B cell (primary cell): ENCODE measurements at places on chromosomes 1 and 21. TPM values are rescaled to one million over a fixed set of nuclear protein-coding genes. Genes with fewer than 3 reads are reported as not detected.

The PDC gene
- polyA plus RNA-seq, result not detected in 2 replicates

The VWA5B1 gene
- not detected in 2 replicates for polyA plus RNA-seq

The MAP1LC3C gene
- not detected in 2 replicates for polyA plus RNA-seq

The CRP gene
- not detected in 2 replicates for polyA plus RNA-seq

The CYP4A22 gene
- not detected in 2 replicates for polyA plus RNA-seq

The RGL1 gene
- polyA plus RNA-seq, result 0.09 and 0.12 TPM in 2 replicates

The FAM43B gene
- not detected in 2 replicates for polyA plus RNA-seq

DNA sequence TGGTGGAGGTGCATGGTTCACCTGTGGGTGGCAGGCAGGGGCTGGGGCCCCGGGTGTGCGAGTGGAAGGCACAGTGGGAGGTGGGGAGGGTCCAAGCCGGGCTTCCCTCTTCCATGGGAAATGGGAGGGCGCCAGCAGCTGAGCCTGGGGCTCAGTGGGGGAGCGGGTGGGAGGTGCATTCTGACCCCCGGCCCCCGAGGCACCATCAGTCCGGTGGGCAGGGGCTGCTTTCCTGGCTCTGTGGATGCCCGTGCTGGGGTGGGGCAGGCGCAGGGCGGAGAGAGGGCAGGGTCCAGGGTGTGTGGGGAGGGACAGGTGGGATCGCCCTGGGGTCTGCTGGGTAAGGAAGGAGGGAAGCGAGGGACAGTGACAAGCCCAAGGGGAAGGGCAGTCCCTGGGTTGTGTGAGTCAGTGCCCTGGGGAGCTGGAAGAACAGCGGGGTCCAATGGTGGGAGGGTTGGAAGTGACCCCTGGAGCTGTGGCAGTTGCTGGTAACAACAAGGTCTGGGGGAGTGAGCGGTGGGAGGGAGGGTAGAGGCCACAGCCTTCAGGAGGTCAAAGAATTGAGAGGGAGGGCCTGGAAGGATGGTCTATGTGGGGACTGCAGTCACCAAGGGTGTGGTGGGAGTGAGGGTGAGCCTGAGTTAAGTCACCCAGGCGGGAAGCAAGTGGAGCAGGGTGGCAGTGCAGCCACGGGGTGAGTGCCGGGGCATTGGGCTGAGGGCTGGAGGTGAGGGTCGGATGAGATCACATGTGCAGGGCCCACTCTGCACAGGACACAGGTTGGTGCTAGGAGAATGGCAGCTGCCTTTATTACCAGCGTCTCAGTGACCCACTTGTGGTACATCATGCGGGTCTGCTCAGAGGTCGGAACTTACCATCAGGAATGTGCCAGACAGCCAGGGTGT lies 29.6 kb downstream of the LHX4 start:
- no peak for DNase-seq

- DNase-seq, result no peak
Measured at GRCh38 chr1:229810961-229811360, 184.9 kb downstream of the URB2 start.

- DNase-seq, result no peak
Measured at GRCh38 chr1:7721940-7722669, 49.0 kb upstream of the VAMP3 start.

DNA sequence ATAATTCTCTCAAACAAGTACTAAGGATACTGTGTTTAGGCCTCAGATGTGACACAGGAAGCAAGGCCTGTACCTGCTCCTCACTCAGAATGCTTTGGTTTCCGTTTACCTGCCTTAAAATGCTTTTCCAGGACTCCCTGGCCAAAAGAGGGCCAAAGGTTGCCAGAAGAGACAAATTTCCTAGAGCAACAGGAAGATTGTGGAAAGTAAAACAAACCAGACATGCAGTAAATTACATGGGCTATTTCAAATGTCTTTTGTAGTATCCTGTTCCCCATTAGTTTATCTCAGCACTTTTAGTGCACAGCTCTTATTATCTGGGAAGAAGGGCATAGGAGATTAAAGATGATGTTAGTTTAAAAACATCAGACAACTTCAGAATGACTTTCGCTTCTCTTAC lies 280.0 kb downstream of the NFIA start:
- DNase-seq, result no peak

DNA sequence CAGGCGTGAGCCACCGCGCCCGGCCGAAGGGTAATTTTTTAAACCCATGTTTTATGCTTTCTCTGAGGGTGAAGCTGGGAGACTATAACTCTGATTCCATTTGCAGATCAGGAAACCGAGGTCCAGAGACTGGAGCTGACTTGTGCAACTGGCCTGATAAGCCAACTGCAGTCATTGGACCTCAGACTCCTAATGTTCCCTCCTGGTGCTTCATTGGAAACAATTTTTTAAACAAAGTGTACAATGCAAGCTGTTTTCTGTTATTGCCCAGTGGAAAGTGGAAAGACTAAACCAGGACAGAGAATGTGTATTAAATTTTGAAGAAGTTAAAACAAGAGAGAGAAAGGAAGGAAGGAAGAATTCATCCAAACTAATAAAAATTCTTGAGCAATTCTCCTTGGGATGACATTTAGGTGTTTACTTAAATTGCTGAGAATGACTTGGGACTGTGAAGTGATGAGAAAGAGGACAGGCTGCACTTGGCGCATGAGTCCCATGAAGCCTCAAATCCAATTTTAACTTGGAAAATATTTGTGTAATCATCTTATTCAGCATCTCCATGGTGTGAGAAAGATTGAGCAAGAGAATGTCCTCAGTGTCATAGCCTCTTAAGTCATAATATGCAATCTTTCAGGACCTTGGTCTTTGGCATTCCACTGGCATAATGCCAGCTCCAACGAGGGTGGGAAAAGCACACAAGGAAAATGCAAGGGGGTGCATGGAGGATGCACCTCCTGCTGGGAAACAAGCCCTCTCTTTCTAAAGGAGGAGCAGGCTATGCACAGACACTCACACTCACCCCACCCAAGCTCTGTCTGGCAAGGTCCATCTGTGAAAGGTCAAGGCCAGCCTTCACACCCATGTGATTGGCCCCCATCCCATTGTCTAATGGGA lies 342.0 kb downstream of the SIPA1L2 start:
- DNase-seq, result no peak

DNA sequence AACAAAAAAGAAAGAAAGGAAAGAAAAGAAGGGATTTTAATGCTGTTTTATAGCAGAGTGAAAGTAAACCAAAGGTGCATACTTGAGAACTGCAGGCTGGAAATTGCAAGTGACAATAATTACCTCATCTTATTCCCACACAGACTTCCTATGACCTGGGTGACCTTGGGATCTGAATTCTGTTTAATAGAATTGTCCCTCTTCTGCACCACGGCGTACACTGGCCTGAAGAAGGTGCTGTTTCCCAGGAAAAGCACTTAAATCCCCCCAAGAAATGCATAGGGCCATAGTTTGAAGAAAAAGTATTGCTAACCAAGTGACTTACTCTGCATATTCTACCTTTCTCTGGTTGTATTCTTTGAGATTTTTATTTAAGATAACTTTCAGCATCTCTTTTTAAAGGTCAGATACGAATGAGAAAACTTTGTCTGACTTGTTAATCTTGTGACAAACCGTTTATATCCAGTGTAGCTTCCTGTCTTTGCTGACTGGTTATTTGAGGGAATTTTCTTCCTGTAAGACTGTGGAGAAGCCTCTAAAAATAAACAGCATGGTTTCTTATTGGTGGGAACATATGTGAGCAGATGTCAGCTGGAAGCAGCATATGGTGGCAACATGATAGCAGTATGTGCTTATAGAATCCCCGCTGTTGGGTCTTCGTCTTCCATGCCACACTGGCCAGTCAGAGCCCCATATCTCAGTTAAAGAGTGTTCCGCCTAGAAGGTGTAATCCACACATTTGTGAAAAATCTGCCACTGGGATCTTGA lies 16.3 kb downstream of the TGFB2 start:
- no peak for DNase-seq

DNA sequence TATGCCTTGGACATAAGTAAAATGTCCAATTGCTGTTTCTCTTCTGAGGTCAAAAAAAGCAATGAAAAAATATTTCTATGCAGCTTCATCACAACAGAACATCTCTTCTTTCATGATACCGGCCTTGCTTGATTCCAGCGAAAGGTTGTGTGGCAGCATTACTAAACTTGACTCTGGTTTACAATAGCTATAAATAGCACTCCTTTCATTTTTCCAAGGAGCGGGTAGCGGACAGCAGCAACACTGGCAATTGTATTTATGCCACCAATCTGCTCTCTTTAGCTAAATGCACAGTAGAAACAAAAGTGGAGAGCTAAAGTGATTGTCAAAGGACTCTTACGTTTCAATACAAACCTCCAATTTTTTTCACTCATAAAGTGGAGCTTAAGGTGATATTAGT lies 7.5 kb upstream of the DAB1 start:
- no peak for DNase-seq

DNA sequence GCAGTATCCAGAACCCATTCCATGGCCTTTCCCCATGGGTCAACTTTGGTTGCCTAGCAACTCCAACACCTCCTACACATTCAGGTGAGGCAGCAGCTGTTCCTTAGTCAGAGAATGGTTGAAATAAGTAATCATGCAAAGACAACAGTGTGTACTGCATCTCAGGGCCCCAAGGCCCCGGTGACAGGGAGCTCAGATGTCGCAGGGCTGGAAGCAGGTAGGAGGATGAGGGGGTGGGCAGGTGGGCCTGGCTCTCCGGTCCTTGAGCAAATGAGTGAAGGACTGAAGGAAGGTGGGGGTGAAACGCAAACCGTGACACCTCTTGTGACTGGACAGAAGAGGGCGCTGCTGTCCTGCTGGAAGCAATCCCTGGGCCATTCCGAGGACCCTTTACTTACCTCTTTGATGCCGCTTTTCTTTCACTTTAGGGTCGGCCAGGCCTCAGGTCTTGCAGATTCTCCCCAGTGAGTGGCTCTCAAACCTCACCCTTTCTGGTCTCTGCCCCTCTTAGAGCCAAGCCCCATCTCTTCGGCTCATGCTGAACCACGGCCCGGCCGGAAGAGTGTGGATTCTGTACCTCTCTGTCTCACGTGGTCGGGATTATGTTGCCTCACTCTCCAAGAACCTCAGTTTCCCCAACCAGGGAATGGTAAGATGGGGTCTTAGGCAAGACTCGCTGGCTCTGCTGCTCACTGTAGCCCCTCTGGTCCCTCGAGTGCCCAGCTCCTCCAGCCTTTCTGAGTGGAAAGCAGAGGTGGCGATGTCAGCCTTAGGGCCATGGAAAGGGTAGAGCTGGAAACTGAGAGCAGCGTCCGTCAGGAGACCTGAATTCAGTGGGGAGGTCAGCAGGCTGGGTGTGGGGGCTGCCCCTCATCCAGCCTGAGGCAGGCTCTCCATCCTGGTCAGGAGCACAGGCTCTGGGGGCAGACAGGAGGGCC lies 5.6 kb upstream of the KCNA10 start:
- DNase-seq, result peak; percentile 60

GRCh38 chr1:45620588-45621500 lies 3.0 kb downstream of the CCDC17 start:
- no peak for DNase-seq

DNA sequence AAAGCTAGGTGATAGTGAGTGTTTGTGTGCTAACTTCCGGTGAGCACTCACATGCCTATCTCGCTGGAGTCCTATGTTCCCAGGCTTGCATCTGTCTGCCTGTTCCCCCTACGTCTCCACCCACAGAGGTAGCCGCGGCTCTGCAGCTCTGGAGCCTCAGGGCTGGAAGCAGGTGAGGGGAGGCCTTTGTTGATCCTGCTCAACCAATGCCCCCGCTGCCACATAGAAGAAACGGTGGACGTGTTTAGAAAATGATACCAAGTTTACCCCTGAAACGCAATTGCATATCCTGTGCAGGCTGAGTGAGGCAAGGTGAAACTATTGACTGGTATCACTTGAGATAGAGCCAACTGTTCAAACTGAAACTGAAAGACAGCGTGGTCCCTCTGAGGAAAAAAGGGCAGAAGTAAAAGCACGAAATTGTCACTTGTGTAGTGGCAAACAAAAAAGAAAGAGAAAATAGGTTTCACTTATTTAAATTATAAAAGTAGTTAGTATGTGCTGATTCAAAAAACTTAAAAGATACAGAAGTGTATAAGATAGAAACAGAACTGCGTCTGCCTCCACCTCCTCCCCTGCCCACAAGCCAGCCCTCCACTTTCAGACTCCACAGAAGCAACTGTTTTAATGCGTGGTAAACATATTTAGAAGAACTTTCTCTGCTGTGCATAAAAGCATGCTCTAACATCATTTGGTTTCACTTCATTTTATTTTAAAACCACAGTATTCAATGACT lies 38.6 kb upstream of the ETS2 start:
- peak; percentile 75 for DNase-seq

GRCh38 chr1:226983247-226983991 lies 43.3 kb downstream of the COQ8A start:
- no peak for DNase-seq

DNA sequence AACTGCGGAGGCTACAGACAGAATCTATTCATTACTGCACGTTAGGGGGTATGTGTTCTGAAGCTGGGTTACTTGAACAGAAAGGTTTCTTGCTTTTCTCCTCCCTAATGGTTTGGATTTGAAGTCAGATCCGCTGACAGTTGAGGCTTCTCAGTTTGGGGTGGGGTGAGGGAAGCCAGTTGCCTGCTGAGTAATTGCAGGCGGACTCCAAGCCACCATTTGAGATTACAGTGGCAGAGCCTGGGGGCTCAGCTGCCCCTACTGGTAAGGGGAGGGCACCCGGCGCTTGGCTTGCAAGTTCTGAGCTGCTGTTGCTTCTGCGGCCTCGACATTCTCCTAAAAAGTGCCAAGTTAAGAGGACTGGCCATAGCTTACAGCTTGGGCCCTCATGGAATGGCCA lies 2.0 kb downstream of the GRHL3 start:
- no peak for DNase-seq
